Occipital lobe (tissue), 3 donors: ENCODE measurements at places on chromosomes 4 and X. TPM values are rescaled to one million over a fixed set of nuclear protein-coding genes. Genes with fewer than 3 reads are reported as not detected.
A peak's percentile ranks its signal among the peaks of the same experiment; 100 is the strongest.

DNA sequence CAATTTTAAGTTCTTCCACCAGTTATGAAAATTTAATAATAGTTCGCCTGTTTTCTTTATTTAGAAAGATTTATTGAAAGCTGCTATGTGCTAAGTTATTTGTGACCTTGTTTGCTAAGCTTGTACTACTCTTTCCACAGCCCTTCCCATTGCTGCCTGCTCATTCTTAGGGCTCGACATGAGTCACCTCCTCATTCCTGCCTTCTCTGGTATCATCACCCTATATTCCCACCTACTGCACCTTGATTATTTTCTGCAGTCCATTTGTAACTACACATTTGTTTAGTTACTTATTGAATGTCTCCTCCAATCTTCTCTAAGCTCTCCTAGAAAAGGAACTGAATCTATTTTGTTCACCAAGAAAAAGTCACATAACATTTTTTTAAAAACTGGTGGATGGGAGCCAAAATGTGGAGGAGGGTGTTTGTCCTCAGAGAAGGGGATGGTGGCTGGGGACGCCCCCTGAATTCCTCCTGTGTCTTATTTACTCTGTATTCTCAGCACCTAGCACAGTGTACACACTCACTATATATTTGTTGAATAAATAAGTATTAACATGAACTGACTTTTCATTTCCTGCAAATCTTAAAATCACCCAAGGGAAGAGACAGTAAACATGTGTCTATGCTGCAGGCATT is 3.7 kb upstream of the RAB9A start:
- no peak for DNase-seq

The EGFL6 gene
- total RNA-seq: 0.31 TPM

DNA sequence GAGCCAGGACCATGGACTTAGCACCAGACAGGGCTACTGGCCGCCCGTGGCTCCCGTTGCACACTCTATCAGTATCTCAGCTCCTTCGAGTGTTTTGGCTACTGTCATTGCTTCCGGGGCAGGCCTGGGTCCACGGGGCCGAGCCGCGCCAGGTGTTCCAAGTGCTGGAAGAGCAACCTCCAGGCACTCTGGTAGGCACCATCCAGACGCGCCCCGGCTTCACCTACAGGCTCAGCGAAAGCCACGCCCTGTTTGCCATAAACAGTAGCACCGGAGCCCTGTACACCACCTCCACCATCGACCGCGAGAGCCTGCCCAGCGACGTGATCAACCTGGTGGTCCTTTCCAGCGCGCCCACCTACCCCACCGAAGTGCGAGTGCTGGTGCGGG is 1.6 kb downstream of the FAT4 start:
- DNase-seq: no peak

- peak; percentile 0 for DNase-seq
Measured at GRCh38 chrX:85922821-85923220, 124.5 kb downstream of the CHM start.

GRCh38 chr4:159770401-159770800 is 667.5 kb downstream of the RAPGEF2 start:
- DNase-seq: no peak

GRCh38 chrX:137032841-137033773 is 688 bp downstream of the GPR101 start:
- no peak for DNase-seq

DNA sequence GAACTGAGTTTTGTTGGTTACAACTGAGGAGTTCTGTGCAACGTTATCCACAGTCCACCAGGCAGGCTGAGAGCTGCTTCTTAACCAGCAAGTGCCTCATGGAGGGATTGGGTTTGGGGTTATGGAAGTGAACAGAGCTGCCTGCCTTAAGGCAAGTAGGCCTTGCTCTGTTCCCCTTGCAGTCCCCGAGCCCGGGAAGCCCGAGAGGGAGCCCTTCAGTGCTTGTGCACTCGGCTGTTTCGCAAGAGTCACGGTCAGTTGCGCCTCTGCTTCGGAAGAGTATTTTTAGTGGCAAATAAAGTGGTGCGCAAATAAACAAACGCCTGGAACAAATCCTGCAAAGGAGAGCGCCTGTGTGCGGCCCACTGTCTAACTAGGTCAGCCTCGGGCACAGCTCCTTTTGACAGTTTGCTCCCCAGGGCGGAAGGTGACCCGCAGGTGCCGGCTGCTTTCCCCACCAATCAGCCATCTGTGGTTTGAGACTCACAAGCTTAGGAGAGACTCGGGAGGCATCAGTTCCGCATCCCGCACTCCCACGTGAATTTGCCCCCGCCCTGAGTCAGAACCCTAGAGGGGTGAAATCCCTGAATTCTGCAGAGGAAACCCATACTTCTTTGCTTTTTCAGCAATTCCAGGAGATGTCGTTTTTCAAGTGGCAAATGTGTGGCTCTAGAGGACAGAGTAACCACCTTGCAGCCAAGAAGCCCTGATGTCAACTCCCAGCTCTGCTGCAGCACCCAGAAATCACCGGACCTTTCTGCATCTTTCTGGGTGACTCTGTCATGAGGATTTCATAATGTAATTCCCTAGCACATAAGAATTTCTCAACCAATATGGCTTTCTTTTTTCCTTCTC is 56.8 kb downstream of the LGI2 start:
- DNase-seq: no peak

GRCh38 chr4:98822144-98822543 is 106.8 kb downstream of the EIF4E start:
- DNase-seq: no peak

DNA sequence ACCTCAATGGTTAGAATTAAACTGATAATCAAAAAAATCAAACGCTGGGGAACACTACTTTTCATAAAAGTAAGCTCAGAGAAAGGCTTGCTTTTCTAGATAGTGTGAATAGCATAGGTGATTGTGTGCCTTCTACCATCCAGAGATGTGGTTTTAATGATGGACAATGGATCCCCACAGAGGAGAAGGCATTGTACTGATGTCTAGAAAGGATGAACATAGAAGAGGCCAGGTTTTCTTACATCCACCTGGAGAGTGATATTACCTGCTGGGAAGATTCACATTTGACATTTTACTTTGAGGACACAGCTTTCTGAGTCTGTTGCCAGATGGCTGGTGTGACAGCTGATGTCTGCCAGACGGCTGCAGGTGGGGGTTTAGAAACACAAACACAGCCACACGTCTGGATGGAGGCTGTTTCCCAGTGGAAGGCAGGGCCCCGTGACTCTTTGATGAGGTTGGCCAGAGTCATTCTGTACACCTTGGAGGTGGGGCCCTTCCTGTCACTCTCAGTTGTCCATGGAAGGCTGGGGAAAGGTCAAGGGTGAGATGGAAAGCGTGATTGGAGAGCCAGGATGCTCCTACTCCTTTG is 114.4 kb downstream of the PSAPL1 start:
- DNase-seq: no peak

The FAM199X gene
- total RNA-seq: 88.1 TPM

GRCh38 chr4:43132010-43132582 is 239.6 kb downstream of the GRXCR1 start:
- peak; percentile 7 for DNase-seq
